A549 treated with Mapracorat at 1 μM for 4 hours (cell line): ENCODE measurements at places on chromosomes 6 and 20. TPM values are rescaled to one million over a fixed set of nuclear protein-coding genes. Genes with fewer than 3 reads are reported as not detected.

Gene TNFRSF6B
- 0.35 to 1.5 TPM (median 0.93 TPM) in 5 replicates for total RNA-seq

Gene ALDH8A1
- total RNA-seq = 0.07 to 0.25 TPM (median 0.16 TPM) in 5 replicates

Gene PMEPA1
- total RNA-seq = 154 to 362 TPM (median 345 TPM) in 5 replicates

Gene HSPA1B
- 89.4 to 177 TPM (median 151 TPM) in 5 replicates for total RNA-seq

Gene THBD
- total RNA-seq = 79.7 to 106 TPM (median 93.0 TPM) in 5 replicates

Gene KATNA1
- total RNA-seq = 9.8 to 12.5 TPM (median 11.6 TPM) in 5 replicates

Gene EEF1A2
- total RNA-seq = 132 to 182 TPM (median 150 TPM) in 5 replicates

Gene HCRTR2
- not detected in 5 replicates for total RNA-seq

Gene OOEP
- not detected in 5 replicates for total RNA-seq

Gene KIF3B
- total RNA-seq = 22.7 to 27.2 TPM (median 24.4 TPM) in 5 replicates

Gene METTL24
- not detected in 5 replicates for total RNA-seq

Gene GUCA1A
- not detected in 5 replicates for total RNA-seq

Gene BPIFB2
- total RNA-seq = not detected in 5 replicates

Gene PHACTR1
- total RNA-seq = not detected in 5 replicates

Gene DNMT3B
- total RNA-seq = 3.3 to 4.6 TPM (median 4.2 TPM) in 5 replicates

Gene ANKRD6
- 1.7 to 2.3 TPM (median 1.8 TPM) in 5 replicates for total RNA-seq

Gene OPN5
- total RNA-seq = not detected in 5 replicates

Gene TFAP2B
- total RNA-seq = not detected in 5 replicates

Gene TAGAP
- not detected in 5 replicates for total RNA-seq

Gene ADISSP
- total RNA-seq = 101 to 173 TPM (median 159 TPM) in 5 replicates

Gene FAM210B
- total RNA-seq = 10.2 to 12.8 TPM (median 11.5 TPM) in 5 replicates

Gene TMC2
- total RNA-seq = not detected in 5 replicates

Gene CCN6
- total RNA-seq = not detected in 5 replicates

Gene SEL1L2
- not detected in 5 replicates for total RNA-seq

Gene CTAGE9
- total RNA-seq = not detected in 5 replicates

Gene MAPK13
- total RNA-seq = 0.28 to 1.00 TPM (median 0.74 TPM) in 5 replicates

Gene TREM2
- total RNA-seq = not detected in 5 replicates

Gene PCMTD2
- total RNA-seq = 7.9 to 13.7 TPM (median 10.2 TPM) in 5 replicates

Gene VSTM2L
- 16.6 to 24.7 TPM (median 19.1 TPM) in 5 replicates for total RNA-seq

Gene BTN3A1
- 1.9 to 2.9 TPM (median 2.1 TPM) in 5 replicates for total RNA-seq

Gene RAB23
- total RNA-seq = 7.1 to 8.5 TPM (median 7.9 TPM) in 5 replicates

Gene RBBP8NL
- total RNA-seq = 0.52 to 1.0 TPM (median 0.73 TPM) in 5 replicates

Gene OR2J3
- total RNA-seq = not detected in 5 replicates

Gene TRIM38
- 1.6 to 2.1 TPM (median 1.7 TPM) in 5 replicates for total RNA-seq

Gene RSPO4
- not detected in 5 replicates for total RNA-seq

Gene DSP
- 33.2 to 49.8 TPM (median 44.1 TPM) in 5 replicates for total RNA-seq

Gene CGA
- total RNA-seq = 0.19 to 0.43 TPM (median 0.29 TPM) in 5 replicates

Gene PPIL6
- total RNA-seq = 2.5 to 3.6 TPM (median 2.9 TPM) in 5 replicates

Gene HFE
- total RNA-seq = 10.7 to 14.6 TPM (median 12.9 TPM) in 5 replicates

Gene COL19A1
- not detected in 5 replicates for total RNA-seq

Gene FBXO5
- total RNA-seq = 19.4 to 21.4 TPM (median 20.3 TPM) in 5 replicates
